ENCODE measurements at places on chromosomes 1 and 21.

DNA sequence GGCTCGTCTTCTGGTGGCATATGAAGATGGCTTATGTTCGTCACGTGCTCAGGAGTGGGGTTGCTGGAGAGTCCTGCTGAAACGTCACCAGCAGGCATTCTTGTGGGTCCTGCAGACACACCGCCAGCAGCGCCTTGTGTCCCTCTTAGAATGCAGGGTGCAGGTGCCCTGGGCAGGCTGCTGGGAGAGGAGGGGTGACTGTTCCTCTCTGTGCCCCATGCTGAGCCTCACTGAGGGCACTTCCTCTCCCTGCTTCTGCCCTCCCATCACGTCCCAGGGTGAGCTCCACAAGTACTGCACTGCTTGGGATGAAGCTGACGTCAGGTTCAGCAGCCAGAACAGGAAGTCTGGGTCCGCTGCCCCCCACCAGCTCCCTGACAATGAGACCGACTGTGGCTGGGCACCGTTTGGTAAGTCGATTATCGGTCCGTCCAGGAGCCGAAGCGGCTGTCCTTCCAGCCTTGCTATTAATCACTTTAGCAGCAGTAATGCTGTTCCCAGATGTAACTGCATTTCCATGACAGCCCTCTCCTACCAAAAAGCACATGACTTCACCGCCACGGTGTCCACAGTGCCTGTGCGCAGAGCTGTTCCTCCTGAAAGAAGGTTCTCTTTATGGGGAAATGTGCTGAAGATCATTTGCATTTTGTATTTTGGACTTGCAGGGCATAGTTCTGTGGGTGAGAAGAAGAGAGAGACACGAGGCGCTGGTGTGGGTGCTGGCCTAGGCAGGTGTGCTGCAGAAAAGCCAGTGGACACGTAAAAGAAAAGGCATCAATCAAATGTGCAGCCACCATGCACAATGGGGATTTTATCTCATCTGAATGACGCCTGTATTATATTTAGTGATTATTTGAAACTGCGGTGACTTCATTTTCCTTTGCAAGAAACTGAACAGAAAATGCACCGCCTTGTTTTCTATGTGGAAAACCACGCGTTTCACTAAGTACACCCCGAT, 21.0 kb downstream of the SLC37A1 start:
- DNase-seq, result no peak

GRCh38 chr1:183188240-183188639, 2.2 kb downstream of the LAMC2 start:
- no peak for DNase-seq

GRCh38 chr1:115336741-115337140, 1.3 kb downstream of the NGF start:
- DNase-seq, result no peak

DNA sequence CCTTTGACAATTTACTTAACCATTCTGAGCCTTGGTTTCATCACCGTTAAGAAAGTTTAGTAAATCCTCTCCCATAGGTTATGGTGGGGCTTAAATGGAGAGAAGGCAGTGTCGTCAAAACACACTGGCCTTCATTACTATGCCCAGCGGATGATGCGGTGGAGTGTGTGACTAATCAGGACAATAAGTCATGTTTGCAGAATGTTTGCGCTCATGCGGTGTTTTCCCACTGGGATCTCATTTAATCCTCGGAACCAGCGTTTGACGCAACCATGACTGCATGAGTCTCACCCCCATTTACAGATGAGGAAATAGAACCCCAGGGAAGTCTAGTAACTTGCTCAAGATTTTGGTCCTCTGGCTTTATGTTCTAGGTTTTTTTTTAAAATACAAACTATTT, 17.5 kb downstream of the SLC26A9 start:
- no peak for DNase-seq

DNA sequence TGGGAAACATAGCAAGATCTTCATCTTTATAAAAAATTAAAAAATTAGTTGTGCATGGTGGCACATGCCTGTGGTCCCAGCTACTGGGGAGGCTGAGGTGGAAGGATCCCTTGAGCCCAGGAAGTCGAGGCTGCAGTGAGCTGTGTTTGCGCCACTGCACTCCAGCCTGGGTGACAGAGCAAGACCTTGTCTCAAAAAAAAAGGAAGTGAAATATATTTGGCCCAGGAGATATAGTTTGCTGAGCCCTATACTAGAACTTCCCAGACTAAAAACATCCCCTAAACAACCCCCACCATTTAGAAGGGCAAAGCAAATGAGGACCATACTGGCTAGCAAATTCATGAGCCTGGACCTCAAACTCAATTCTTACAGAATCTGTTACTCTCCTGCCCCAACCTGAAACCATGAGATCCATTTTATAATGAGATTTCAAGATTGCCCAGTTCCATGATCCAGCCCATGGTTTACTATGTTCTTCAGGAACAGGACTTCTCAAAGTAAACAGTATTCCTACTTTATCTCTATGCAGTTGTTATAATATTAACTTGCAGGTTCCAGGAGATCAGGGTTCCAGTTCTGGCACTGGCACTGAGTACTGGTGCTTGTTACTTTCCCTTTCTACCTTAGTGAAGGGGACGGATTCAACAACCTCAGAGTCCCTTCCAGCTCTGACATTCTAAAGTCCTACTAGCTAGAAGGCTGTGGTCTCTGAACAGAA, 48.9 kb upstream of the TADA1 start:
- no peak for DNase-seq

DNA sequence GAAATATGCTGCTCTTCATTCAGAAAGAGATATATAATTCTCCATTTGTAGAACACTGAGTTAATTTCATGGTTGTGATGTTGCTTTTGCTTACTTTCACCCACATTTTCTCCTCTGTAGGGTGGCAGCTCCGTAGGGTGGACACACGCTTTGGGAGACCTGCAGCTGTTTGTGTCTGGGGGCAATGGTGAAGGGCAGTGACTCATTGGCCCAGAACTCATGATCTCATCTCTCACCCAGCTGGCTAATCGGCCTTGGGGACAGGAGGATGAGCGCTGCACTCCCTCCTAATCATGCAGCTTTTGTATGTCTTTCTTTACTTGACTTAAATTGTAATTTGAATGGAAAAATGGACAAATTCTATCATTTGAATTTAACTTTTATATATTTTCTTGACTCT, 9.6 kb downstream of the DISC1 start:
- no peak for DNase-seq

GRCh38 chr1:174344162-174344561, 103.6 kb upstream of the GPR52 start:
- DNase-seq, result no peak

DNA sequence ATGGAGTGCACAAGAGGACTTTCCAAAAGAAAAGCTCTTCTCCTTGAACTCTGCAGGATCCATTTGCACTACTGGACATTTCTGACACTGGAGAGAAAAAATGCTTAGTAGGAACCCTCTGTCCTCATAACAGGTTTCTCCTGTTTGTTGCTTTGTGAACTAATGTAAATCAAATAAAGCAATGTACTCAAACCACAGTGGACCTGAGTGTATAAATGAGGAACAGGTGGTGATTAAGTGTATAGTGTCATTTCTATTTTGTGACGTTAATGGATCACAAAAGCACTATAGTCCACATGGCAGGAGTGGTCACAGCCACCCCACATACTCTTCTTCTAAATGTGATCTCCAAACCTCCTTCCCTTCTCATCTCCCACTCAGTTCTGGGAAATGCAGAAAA, 268.4 kb upstream of the DUSP10 start:
- no peak for DNase-seq

DNA sequence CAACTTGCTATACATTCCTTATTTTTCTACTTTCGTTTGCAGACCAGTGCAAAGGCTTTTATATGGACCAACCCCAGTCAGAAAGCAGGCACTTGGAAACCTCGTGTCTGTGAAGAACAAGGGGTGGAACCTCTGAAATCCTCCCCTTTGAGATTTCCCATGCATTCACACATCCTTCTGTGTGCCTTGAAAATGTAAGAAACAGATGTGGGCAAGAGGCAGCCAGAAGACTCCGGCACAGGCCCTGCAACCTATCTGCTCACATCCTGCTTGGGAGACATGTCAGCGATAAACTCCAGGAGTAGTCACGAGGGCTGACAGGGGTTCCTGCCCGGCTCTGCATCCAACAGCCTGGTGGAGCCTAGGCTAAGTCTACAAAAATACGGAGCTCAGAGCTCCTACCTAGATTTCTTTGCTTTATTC, 42.5 kb downstream of the ETS2 start:
- no peak for DNase-seq

DNA sequence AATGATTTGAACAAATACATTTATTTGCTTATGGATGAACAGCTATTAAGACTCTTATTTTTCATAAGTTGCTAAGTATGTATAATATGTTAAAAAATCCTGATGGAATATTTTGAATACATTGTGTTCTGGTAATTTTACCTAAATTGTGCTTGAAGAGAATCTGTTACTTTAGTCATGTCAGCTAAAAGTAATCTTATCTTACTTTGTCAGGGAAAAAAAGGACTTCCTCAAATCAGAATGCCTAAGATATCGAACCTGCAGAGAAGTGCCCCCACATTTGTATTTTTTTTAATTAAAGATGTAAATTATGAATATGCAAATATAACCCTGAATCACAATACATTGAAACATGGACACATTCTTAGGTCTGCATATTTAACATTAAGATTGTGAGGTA, 1331.7 kb downstream of the MRPL39 start:
- no peak for DNase-seq

DNA sequence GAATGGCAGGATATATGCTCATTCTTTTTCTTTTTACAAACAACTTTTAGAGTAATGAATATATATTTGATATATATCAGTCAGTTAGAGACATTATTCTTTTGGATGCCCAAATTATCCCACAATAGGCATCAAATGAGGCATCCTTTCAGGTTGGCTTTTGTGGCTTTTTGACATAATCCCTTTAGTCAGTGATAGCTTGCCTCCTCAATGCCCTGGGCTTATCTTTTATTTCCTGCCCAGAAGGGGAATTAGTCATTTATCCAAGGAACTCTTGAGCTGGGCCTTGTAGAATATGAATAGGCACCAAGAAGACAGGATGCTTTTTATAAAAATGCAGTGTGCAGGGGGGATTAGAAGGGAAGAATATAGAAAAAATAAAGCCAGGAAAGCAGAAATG, 22.2 kb downstream of the EPHX4 start:
- DNase-seq, result no peak

DNA sequence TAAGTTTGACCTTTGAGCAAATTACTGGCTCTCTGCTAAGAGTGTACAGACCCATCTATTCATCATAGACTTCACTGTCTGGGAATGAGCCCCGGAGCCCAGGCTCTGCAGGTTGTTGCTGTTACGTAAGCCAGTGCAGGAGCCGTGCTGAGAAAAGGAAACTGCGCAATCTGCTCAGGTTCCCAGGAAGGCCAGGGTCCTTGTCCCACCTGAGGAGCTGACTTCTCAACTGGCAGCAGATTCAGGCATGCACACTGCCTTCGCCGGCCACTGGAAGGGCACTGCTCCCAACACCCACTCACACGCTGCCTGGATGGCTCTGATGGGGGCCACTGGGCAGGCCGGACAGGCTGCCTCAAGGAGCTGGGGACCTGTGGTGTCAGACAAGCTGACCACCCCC, 19.5 kb downstream of the RCAN1 start:
- no peak for DNase-seq

- DNase-seq, result no peak
Observed at GRCh38 chr1:99682291-99682751, 36.4 kb downstream of the PALMD start.

GRCh38 chr1:184114818-184115398, 63.4 kb downstream of the TSEN15 start:
- no peak for DNase-seq

- no peak for DNase-seq
Observed at GRCh38 chr1:66597500-66597899, 63.5 kb downstream of the SGIP1 start.

DNA sequence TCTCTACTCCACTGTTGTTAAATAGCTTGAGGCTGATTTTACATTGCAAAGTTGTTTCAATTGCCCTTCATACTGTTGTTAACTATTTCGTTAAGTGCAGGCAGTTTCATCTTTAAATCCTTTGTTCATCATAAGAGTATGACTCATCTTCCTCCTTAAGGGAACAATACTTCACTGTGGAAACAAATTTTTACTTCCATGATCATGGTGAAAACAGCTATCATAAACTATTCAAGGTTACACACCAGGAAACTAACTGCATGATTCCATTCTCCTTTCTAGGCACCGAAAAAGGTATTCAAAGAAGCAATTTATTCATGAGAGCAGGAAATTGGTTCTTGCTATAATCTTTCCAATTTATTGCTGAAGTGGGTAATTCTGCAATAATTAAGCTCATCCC, 593.2 kb downstream of the LRRIQ3 start:
- DNase-seq, result no peak

- DNase-seq, result no peak
Observed at GRCh38 chr1:92342401-92342800, 43.5 kb downstream of the RPAP2 start.

- DNase-seq, result no peak
Observed at GRCh38 chr1:28441674-28442073, 64.2 kb upstream of the RCC1 start.

GRCh38 chr1:215539803-215540570, 27.1 kb upstream of the KCTD3 start:
- DNase-seq, result no peak

DNA sequence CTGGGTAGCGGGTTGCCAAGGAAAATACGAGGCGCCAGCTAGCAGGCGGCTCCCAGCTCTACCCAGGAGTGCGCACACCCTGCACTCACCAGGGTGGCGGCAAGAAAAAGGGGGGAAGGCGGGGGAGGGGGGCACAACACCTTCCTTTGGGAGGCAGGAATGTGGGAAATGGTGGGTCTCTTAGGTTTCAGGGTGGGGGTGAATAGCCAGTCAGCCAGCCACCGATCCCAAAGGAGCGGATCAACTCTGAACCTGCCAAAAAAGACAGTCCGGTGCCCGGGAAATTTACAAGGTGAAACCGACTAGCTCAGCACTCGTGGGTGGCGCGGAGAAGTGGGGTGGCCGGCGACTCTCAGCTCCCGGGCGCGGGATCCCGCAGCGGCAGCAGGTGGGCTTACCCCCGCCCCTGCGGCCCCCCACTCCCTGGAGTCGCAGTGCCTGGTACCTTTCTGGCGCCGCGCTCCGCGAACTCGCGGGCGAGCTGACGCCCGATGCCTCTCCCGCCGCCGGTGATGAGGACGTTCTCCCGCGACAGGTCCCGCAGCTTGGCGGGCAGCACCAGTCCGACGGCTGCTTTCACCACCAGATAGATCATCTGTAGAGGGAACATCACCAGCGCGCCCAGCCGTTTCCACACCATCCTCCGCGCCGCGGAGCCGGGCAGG, 1.2 kb downstream of the DHRS3 start:
- DNase-seq, result peak; percentile 62

- DNase-seq, result peak; percentile 63
Observed at GRCh38 chr1:32400876-32401631, 6.8 kb upstream of the BSDC1 start.

GRCh38 chr1:54296666-54297065, 96.7 kb downstream of the MRPL37 start:
- DNase-seq, result no peak

GRCh38 chr1:36320291-36320761, 3.1 kb downstream of the EVA1B start:
- DNase-seq, result no peak

DNA sequence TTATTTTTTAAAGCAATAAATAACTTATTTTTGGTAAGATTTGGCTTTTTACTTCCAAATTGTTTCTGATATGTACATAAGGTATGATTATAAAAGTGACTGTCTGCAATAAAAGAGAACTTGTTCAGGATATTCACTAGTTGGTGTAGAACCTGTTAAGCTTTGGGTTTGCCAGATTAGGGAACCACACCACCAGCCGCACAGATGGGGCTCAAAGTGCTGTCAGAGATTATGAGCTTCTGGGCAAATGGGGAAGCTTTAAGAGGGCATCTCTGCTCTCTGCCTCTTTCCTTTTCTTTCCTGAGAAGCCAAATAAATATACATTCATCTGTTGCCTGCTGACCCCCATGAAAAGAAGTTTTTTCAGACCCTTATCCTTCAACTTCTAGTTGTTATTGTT, 25.4 kb downstream of the IVNS1ABP start:
- no peak for DNase-seq
